ENCODE measurements at places on chromosomes 1 and 21. TPM values are rescaled to one million over a fixed set of nuclear protein-coding genes. Genes with fewer than 3 reads are reported as not detected.

The DCDC2B gene
- total RNA-seq, result not detected

The ZFP69 gene
- total RNA-seq, result 3.8 TPM

The TENT5C gene
- total RNA-seq, result 4.9 TPM

GRCh38 chr1:51100264-51100880, 1.7 kb upstream of the C1orf185 start:
- DNase-seq, result no peak

GRCh38 chr1:205456383-205456867, 580 bp upstream of the BLACAT1 start:
- no peak for DNase-seq
